ENCODE measurements at places on chromosomes 7 and 10. TPM values are rescaled to one million over a fixed set of nuclear protein-coding genes. Genes with fewer than 3 reads are reported as not detected.
A peak's percentile ranks its signal among the peaks of the same experiment; 100 is the strongest.

GRCh38 chr10:105042906-105043552 lies 401.9 kb downstream of the SORCS3 start:
- no peak for DNase-seq
- no peaks in the 10 kb centered on the region for H3K36me3 ChIP-seq
- H3K4me3 ChIP-seq = no peak overlapping the region
- no peaks in the 10 kb centered on the region for H3K27me3 ChIP-seq
- H3K27ac ChIP-seq = no peak overlapping the region
- H3K4me1 ChIP-seq = no peaks in the 10 kb centered on the region

- H3K27ac ChIP-seq = no peak overlapping the region
- no peaks in the 10 kb centered on the region for H3K4me1 ChIP-seq
- H3K36me3 ChIP-seq = no peaks in the 10 kb centered on the region
- no peak overlapping the region for H3K4me3 ChIP-seq
Observed at GRCh38 chr7:49001610-49002033, 77.3 kb downstream of the CDC14C start.

GRCh38 chr10:287026-287709 lies 151.9 kb downstream of the ZMYND11 start:
- DNase-seq = no peak
- no peak overlapping the region for H3K27ac ChIP-seq
- no peaks in the 10 kb centered on the region for H3K4me1 ChIP-seq
- peaks cover 20% of the 10 kb centered on the region for H3K36me3 ChIP-seq

DNA sequence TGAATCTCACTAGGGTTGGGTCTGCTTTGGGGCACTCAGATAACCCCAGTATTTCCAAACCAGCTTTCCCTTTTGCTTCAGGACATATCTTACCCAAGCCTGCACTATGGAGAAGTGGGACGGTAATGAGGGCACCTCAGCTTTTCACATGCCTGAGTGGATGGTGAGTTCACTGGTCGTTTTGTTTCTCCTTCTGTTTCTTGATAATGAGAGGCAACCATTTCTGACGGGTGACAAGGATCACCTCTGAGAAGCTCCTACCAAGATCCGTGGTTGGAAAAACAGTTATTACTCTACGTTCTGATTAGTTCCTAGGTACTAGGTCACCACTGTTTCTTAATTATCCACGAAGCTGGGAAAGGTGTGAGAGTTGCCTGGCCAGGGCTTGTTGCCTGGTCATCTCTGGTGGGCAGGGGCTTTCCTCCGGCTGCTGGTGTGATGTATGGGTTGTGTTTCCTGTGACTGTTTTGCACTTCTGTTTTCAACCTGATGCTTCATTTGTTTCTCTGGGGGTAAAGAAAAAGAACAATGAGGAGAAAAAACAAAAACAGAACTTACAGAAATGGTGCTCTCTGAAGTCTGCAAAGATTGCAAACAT lies 65.7 kb upstream of the STRIP2 start:
- no peak overlapping the region for H3K4me3 ChIP-seq
- H3K4me1 ChIP-seq = peaks cover 11% of the 10 kb centered on the region
- H3K36me3 ChIP-seq = no peaks in the 10 kb centered on the region

GRCh38 chr7:44876393-44876792 lies 8.9 kb downstream of the PURB start:
- H3K27me3 ChIP-seq = no peaks in the 10 kb centered on the region
- DNase-seq = no peak
- no peak overlapping the region for H3K4me3 ChIP-seq
- H3K36me3 ChIP-seq = no peaks in the 10 kb centered on the region
- H3K27ac ChIP-seq = no peak overlapping the region
- H3K4me1 ChIP-seq = peaks cover 35% of the 10 kb centered on the region

GRCh38 chr7:44755698-44756627 lies 7.3 kb downstream of the ZMIZ2 start:
- H3K36me3 ChIP-seq = peaks cover 9% of the 10 kb centered on the region
- H3K4me1 ChIP-seq = peaks cover 34% of the 10 kb centered on the region
- no peak for DNase-seq
- no peaks in the 10 kb centered on the region for H3K27me3 ChIP-seq

- no peak for DNase-seq
- no peak overlapping the region for H3K27ac ChIP-seq
- no peaks in the 10 kb centered on the region for H3K36me3 ChIP-seq
Observed at GRCh38 chr10:78868861-78869260, 199.9 kb upstream of the ZMIZ1 start.

- H3K27me3 ChIP-seq = no peaks in the 10 kb centered on the region
- no peak overlapping the region for H3K27ac ChIP-seq
- no peak for DNase-seq
- H3K36me3 ChIP-seq = no peaks in the 10 kb centered on the region
- no peak overlapping the region for H3K4me3 ChIP-seq
- H3K4me1 ChIP-seq = no peaks in the 10 kb centered on the region
Observed at GRCh38 chr7:108178398-108178797, 48.2 kb upstream of the LAMB4 start.

GRCh38 chr10:88901984-88902789 lies 22.1 kb downstream of the STAMBPL1 start:
- H3K27ac ChIP-seq = no peak overlapping the region
- H3K27me3 ChIP-seq = no peaks in the 10 kb centered on the region
- no peaks in the 10 kb centered on the region for H3K36me3 ChIP-seq
- H3K4me3 ChIP-seq = no peak overlapping the region

DNA sequence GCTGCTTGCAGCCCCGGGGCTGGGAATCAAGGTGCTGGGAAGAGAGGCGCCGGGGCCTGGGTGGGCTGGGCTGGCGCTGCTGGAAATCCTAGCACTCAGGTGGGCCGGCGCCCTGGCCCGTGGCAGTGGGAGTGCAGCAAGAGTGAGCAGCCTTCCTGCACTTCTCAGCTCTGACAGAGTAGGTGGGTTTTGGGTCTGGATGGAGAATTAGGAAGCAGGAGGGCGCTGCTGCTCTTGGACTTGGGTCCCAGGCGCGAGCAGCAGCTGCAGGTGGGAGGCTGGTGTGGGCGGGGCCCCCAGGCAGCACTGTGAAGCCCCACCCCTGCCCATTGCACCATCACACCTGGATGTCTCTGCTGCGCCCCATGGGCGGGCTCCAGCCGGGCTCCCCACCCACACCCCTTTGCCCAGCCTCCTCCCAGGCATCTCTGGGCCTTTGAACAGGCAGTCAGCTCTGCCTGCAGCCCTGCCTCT lies 6.0 kb downstream of the BRI3 start:
- H3K4me1 ChIP-seq = peaks cover 74% of the 10 kb centered on the region
- no peak overlapping the region for H3K4me3 ChIP-seq
- peaks cover 31% of the 10 kb centered on the region for H3K36me3 ChIP-seq

GRCh38 chr10:27464993-27465392 lies 39.1 kb upstream of the RAB18 start:
- H3K36me3 ChIP-seq = no peaks in the 10 kb centered on the region
- H3K4me3 ChIP-seq = no peak overlapping the region
- no peak for DNase-seq
- no peaks in the 10 kb centered on the region for H3K4me1 ChIP-seq

GRCh38 chr7:116647861-116648260 lies 24.1 kb upstream of the MET start:
- DNase-seq = no peak
- no peaks in the 10 kb centered on the region for H3K36me3 ChIP-seq
- no peaks in the 10 kb centered on the region for H3K27me3 ChIP-seq
- no peak overlapping the region for H3K4me3 ChIP-seq
- H3K4me1 ChIP-seq = peaks cover 3% of the 10 kb centered on the region

- no peak for DNase-seq
- no peak overlapping the region for H3K27ac ChIP-seq
- H3K4me3 ChIP-seq = no peak overlapping the region
- peaks cover 59% of the 10 kb centered on the region for H3K27me3 ChIP-seq
- no peaks in the 10 kb centered on the region for H3K4me1 ChIP-seq
Observed at GRCh38 chr10:101261702-101262101, 32.4 kb upstream of the LBX1 start.

DNA sequence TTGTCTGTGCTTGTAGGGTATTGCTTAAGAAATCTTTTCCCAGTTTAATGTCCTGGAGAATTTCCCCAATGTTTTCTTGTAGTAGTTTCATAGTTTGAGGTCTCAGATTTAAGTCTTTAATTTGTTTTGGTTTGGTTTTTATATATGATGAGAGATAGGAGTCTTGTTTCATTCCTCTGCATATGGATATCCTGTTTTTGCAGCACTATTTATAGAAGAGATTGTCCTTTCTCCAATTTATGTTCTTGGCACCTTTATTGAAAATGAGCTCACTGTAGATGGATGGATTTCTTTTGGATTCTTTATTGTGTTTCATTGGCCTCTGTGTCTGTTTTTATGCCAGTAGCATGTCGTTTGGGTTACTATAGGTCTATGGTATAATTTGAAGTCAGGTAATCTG lies 20.2 kb downstream of the ADIRF start:
- peaks cover 17% of the 10 kb centered on the region for H3K36me3 ChIP-seq
- H3K27me3 ChIP-seq = no peaks in the 10 kb centered on the region
- DNase-seq = no peak

DNA sequence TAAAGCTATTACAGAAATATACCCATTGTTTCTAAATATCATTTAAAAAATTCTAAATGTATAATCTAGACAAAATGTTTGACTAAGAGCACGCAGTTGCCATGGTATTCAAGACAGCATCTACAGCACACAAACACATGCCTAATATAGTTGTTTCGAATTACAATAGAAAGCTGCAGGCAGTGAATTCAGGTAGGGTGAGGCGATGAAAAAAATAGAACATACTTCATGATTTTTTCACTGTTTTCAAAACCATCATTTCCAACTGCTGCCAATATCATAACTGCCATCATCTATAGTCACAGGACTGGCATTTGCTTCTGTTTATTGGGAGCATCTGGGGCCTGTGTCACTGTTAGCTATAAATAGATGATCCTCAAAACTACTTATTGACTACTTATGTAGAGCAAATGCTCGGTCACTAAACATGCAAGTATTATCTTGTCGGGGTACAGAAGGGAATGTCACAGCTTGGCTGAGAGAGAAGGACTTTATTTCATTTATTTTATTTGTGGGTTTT lies 34.4 kb upstream of the OTUD1 start:
- H3K4me1 ChIP-seq = peaks cover 9% of the 10 kb centered on the region
- H3K27ac ChIP-seq = peak overlapping the region; percentile 70
- DNase-seq = no peak
- no peak overlapping the region for H3K4me3 ChIP-seq

GRCh38 chr7:44185729-44186128 lies 3.5 kb downstream of the GCK start:
- no peaks in the 10 kb centered on the region for H3K36me3 ChIP-seq
- no peak overlapping the region for H3K27ac ChIP-seq
- H3K4me1 ChIP-seq = no peaks in the 10 kb centered on the region
- DNase-seq = no peak
- H3K27me3 ChIP-seq = peaks cover 7% of the 10 kb centered on the region

The COL13A1 gene
- polyA plus RNA-seq = 2.5 TPM

The ITGB8 gene
- 0.46 TPM for polyA plus RNA-seq

The AZGP1 gene
- polyA plus RNA-seq = 148 TPM

The PHKG1 gene
- 14.8 TPM for polyA plus RNA-seq

The TMEM229A gene
- not detected for polyA plus RNA-seq

The PANK1 gene
- polyA plus RNA-seq = 4.0 TPM

The OR2A7 gene
- polyA plus RNA-seq = 0.13 TPM

The FAM25G gene
- not detected for polyA plus RNA-seq

The HOGA1 gene
- 58.3 TPM for polyA plus RNA-seq

Measured in heart right ventricle (tissue), 16 donors.